Activated naive CD4-positive, alpha-beta T cell (primary cell): ENCODE measurements at places on chromosomes 3 and 15.

DNA sequence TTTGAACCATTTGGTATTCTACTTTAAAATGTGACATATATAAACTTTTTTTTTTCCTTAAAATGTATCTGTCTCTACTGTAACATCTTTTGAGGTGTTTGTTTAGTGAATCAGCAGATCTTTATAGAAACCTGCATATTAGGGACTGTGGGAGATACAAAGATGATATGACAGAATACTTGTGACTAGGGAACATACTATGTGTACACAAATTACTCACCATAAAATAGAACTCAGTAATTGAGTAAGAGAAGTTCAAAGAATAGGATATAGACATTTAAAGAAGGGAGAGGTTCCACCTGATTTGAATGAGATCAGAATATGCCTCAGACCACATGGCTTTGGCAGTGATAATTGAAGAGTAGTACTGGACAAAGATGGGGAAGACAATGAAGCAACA, 47.9 kb downstream of the ATP2C1 start:
- no peak for DNase-seq

- DNase-seq = no peak
Measured at GRCh38 chr3:102972350-102972749, 537.5 kb downstream of the ZPLD1 start.

DNA sequence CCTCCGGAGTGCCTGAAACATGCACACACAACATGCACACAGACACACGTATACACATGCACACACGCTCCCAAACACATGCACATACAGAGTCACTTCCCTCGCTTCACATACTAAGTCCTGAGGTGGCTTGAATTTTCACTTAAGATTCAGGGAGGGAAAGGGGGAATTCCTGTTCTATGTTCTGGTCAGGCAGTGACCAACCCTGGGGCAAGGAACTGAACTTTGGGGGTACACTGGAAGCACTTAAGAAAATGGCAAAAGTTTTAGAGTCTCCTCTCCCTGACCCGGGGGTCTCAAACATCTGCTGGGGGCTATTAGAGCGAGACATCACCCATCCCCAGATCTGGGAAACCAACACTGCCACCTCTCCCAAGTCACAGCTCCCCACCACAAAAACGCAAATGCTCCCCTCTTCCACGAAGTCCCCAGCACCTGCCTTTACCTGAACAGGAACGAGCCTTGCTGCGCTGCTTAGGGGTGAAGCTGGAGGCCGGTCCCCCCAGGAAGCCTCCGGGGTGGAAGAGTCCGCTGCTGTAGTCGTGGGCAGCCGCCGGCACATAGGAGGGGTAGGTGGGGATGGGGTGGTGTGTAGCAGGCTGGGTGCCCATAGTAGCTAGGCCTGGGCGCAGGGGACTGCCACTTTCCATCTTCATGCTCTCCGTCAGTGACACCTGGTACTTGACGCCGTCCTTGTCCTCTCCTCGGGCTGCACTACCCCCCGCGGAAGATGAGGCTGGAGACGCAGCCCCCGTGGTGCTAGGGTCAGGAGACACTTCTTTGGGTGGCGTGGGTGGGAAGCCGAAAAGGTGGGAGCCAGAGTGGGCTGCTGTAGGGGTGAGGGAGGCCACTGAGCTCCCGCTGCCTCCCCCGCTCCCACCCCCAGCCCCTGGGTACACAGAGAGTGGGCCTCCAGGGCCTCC, 7.5 kb downstream of the GATA2 start:
- DNase-seq = no peak

- no peak for DNase-seq
Measured at GRCh38 chr3:154098376-154098775, 22.8 kb upstream of the ARHGEF26 start.

DNA sequence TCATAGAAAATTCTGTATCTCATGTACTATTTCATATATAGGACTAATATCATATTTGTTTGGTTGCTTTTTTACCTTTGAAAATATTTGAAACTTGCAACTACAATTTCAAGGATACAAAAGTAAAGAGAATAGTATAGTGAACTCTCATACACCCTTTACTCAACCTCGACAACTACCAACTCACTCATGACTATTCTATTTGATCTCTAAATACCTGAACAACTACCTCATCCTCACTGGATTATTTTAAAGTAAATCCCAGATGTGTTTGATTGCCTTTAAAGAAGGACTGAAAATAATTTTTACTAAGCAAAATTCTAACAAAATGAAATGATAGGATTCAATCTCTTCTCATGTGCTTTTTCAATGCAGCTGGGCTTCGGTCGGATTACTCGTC, 12.1 kb downstream of the TMPRSS7 start:
- DNase-seq = no peak

DNA sequence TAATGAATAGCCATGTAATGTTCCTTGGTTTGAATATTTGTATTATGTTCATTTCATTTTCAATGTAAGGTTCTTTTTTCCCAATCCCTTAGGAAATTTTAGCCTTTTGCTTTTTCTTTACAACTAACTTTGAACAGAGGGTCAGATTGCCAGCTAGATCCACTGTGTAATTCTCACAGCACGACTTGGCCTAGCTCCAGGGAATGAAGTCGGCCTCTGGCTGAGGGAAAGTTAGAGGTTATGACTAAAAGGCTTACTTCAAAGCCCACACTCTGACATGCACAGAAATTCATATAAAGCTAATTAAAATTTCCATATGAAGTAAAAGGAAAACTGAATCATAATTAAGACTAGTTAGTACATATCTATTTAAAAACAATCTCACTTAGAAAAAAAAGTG, 38.7 kb downstream of the ROBO1 start:
- DNase-seq = no peak

DNA sequence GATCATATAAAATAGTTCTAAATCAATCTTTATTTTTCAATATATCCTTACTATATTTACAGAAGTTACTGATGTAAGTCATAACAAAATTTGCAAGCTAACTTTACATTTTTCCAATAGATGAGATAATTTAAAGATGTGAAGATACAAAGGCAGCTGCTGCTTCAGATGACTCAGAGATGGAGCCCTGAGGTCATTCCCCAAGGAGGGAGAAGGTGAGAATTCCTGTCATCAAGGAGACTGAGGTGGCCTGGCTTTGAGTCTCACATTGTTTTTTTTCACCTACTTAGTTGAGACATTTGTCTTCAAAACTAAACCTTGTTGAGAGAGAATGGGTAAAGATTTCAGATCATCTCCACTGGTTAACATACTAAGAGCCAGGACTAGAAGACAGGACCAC, 3.9 kb upstream of the SAMD7 start:
- no peak for DNase-seq

DNA sequence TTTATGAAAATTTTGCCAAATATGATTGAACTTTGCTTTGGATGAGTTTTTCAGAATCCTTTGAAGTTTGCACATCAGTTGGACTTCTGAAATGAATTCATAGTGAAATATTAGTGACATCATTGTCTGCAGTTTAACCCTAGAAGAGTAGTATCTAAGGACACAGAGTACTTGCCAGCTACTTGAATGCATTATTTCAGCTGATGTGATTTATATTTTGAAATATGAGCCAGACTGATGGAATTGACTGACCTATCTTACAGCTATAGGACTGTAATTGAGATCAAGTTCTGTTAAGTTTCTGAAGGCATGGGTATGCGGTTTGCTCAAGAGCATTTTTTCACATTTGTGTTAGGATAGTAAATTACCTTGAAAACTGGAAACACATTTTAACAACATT, 51.2 kb downstream of the LYSMD4 start:
- no peak for DNase-seq

DNA sequence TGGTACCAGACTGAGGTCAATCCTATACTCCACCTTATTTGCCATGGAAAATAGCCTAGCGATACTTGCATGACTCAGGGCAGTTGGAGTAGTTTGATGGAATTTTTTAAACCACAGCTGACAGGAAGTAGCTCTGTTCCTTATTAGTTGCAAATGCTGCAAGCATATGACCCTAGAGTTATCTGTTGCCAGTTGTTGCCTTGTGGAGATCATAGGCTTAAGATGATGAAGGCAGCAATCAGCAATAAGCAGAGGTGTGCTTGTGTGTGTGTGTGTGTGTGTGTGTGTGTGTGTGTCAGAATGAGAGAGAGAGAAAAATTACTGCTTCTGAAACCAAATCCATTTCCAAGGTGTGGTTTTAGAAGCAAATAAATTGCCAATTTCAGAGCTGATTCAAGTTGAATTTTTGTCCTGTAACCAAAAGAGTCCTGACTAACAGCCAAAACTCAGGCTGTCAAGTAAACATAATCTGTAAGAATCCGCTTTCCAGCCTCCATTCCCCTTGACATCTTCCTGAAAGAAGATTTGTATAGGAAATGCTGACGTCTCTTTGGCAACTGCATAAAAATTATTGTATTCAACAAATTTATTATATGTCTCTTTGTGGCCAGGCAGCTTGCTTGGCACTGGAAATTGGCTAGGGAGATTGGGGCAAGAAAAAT, 141.2 kb downstream of the SERPINI1 start:
- DNase-seq = no peak

GRCh38 chr3:115623044-115623868, at the start of gene GAP43:
TSS of gene GAP43 (plus strand) at chr3:115623510. CDS start at chr3:115623690, 180 bp downstream.
- no peak for DNase-seq

- no peak for DNase-seq
Measured at GRCh38 chr15:69603369-69604071, 150.9 kb downstream of the RPLP1 start.

GRCh38 chr3:135736740-135737139, 228.8 kb upstream of the PPP2R3A start:
- DNase-seq = no peak

DNA sequence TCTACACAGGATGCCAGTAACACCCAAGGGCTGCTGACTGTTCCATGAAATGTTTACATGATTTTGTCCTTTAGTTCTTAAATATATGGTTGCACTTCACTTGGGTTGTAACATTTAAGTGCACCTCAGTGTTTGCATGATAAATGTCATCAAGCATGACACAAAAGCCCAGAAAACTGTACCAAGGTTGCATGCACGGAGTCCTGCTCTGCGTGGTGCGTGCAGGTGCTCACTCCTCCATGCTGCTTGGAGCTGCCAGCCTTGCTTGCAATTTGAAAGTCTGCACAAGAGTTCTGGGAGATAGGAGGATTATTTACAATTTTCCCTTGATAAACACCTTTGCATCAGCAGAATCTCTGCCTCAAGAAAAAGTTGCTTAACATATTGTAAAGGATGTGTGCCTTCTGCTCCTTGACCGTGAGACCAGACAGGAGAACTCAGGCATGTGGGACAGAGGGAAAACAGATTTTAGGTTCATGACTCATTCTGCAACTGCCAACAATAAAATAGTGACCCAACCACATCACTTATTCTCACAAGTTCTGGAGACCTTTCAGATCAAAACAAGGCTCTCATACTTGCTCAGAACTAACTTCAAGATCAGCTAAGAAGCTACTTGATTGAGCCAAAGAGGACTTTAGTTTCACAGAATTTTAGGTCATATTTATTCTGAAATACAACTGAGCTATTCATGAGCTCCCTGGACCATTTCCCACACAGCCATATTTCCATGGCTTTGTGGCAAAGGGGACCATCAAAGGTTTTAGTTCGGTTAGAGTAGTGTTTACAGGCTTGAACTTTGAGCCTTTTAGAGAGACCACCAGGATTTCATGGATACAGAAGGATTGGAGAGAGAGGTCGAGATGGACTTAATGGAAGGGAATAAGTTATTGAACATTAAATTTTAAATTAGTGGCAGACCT, 128.4 kb upstream of the ZBED2 start:
- no peak for DNase-seq

- no peak for DNase-seq
Measured at GRCh38 chr3:186254676-186255650, 107.1 kb downstream of the DGKG start.

DNA sequence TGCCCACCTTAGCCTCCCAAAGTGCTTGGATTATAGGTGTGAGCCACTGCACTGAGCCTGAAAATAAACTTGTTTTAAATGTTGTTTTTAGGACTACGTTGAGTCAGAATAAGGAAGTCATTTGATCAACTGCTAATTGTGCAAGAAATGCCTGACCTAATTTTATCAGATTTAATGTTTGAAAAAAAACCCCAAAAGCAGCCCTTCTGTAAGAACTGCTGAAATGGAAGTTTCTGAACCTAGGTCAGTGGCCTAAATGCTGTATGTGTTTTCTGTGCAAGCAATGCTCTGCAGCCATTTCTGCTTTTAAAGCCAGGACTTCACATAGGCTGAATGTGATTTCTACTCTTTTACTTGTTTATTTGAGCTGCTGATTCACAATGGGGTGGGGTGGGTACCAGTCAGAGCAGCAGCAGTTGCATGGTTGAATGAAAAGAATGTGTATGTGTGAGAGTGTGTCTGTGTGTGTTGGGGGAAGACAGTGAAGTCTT, 6.6 kb downstream of the GPX1 start:
- no peak for DNase-seq

DNA sequence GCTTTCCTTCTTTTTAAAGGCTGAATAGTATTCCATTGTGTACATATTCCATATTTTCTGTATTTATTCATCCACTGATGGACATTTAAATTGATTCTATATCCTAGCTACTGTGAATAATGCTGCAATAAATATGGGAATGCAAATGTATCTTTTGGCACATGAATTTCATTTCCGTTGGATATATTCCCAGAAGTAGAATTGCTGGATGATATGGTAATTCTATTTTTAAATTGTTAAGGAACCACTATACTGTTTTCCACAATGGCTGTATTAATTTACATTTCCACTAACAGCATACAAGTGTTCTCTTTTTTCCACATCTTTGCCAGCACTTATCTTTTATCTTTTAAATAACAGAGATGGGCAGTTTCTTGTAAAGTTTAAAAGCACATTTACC, 302.7 kb downstream of the CTNNB1 start:
- no peak for DNase-seq

GRCh38 chr15:95556225-95556624, 774.3 kb upstream of the NR2F2 start:
- DNase-seq = no peak

GRCh38 chr15:91268510-91268909, 168.5 kb downstream of the SV2B start:
- no peak for DNase-seq

DNA sequence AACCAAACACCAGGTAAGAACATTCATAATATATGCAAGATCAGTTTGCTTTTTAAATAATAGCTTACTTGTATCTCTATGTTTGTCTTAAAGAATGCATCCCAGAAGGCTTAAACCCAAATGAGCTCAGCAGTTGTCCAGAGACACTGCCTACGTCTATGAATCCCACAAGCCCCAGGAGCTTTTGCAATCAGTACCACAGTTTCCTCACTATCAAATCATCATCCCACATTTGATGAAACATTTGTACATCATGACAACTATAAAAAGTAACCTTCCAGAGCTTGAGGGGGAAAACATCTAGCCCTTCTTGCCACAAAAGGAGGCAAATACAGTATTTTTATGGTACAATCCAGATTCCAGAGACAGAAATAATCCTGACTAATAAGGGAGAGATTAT, 63.7 kb downstream of the ATP8B4 start:
- no peak for DNase-seq

GRCh38 chr15:70974004-70974832, 81.6 kb downstream of the LRRC49 start:
- DNase-seq = no peak

GRCh38 chr3:188686324-188686723, 485.4 kb upstream of the TPRG1 start:
- DNase-seq = no peak

DNA sequence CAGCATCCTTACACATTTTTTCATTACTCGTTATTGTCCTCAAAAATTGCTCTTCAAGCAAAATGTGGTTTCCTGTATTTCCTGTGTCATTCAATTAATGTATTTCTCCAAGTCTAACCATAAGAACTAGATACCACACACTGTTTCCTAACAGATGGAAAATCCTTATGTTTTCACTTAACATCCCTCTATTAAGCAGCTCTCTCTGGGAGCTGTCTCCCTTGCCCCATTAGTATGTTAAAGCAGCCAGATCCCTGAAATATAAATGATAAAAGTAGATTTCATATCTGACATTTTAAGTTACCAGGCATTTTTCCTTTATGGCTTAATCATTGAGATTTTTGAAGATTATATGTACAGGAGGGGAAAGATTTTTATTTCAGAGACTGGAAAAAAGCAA, 15.9 kb downstream of the PFN2 start:
- DNase-seq = no peak
